Lung (tissue), 17 donors: ENCODE measurements at places on chromosomes 4 and X. TPM values are rescaled to one million over a fixed set of nuclear protein-coding genes. Genes with fewer than 3 reads are reported as not detected.

GRCh38 chrX:82676386-82676785 lies 831.7 kb upstream of the POU3F4 start:
- no peak for DNase-seq

ZNF732 gene
- 3.5 TPM for total RNA-seq

VSIG1 gene
- total RNA-seq, result 2.4 TPM

- peak; percentile 96 for DNase-seq
Observed at GRCh38 chr4:102451266-102451665, 49.9 kb upstream of the NFKB1 start.

DNA sequence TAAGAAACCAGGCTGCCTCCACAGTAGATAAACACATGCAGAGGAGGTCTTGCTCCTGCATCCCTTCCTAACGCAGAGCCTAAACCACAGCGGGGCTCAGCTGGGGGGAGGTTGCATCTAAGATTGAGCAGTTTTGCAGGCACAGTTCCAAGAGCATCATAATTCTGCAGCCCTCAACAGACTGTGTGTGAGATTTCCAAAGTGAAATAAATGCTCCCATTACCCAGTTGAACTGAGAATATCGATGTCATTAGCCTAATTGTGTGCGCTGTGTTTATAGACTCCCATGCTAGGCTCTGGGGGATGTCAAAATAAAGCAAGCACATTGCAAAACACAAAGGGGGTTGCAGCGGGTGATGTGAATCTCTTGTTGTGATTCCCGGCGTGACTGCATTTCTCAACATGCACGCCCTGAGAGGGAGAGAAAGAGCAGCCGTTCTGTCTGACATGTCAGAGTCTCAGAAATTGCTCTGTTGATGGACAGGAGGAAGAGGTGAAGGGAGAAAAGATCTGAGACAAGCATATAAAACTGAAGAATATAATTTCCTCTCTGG lies 150.0 kb upstream of the PSAPL1 start:
- DNase-seq, result no peak

- peak; percentile 6 for DNase-seq
Observed at GRCh38 chrX:53831662-53832635, 145.4 kb upstream of the HUWE1 start.

- DNase-seq, result peak; percentile 74
Observed at GRCh38 chr4:8267077-8267476, 2.5 kb upstream of the HTRA3 start.

GRCh38 chr4:152585023-152585441 lies 49.1 kb upstream of the FBXW7 start:
- peak; percentile 41 for DNase-seq
